ENCODE measurements at places on chromosomes 5 and 9. TPM values are rescaled to one million over a fixed set of nuclear protein-coding genes. Genes with fewer than 3 reads are reported as not detected.

The TRPM3 gene
- total RNA-seq: 3.1 TPM

The PRDM9 gene
- total RNA-seq: not detected

The CBY3 gene
- total RNA-seq: not detected

The GARIN3 gene
- not detected for total RNA-seq

The CARD6 gene
- 44.7 TPM for total RNA-seq

The INSL6 gene
- total RNA-seq: not detected

The PRR16 gene
- 0.66 TPM for total RNA-seq

The PFN3 gene
- total RNA-seq: not detected

The RIC1 gene
- 45.7 TPM for total RNA-seq

The TUBB4B gene
- total RNA-seq: 376 TPM

The ROPN1L gene
- 0.53 TPM for total RNA-seq

The FOXE1 gene
- not detected for total RNA-seq

The DAB2 gene
- 186 TPM for total RNA-seq
